ENCODE measurements at places on chromosomes 5 and 9.

DNA sequence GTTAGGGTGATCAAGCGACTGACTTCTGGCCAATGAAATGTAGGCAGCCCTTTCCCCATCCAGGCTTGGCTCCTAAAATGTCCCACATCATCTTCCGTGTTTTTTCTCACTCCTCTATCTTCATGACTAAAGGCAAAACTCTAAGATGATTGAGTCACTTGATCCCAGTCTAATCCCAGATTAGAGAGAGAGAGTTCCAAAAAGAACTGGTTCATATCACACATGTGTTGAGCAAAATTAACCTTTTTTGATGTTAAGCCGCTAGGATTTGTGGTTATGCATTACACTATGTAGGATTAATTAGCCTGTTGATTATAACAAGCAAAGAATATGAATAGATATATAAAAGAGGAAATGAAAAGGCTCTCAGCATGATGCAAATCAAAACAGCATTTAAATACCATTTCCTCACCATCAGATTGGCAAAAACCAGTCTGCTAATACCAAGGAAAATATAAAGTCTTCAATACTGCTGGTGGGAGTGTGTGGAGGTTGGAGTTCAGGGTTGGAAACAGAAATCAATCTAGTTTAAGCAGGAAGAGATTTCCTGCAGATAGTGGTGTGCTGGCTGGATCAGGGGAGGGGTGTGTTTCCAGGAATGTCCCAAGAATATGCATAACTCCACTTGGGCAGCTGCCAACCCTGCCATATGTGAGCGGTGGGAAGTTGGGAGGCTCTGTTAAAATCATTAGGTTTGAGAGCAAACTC is 187.6 kb upstream of the S1PR3 start:
- no peak for DNase-seq

DNA sequence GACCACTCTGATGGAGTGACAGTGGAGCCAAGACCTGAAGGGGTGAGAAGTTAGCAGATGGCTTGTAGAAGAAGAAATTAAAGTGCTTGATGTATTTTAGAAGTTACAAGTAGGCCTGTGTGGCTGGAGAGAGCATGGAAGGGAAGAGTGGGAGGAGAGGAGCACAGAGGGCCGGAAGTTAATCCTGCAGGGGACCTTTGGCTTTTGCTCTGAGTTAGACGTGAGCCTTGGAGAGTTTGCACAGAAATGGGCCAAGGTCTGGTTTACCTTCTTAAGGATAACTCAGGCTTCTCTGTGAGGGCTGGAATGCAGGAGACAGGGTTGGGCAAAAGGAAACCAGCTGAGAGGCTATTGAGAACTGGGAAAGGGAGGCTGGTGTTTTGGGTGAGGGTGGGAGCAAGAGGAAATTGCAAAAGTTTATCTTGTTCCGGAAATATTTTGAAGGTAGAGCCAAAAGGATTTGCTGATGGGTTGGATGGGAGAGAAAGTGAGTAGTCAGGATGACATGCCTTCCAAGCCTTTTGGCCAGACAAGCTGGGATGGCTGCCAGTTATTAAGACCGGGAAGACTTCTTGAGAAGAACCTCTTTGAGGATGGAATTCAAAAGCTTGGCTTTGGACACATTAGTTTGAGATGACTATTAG is 17.5 kb upstream of the F2RL1 start:
- no peak for DNase-seq

DNA sequence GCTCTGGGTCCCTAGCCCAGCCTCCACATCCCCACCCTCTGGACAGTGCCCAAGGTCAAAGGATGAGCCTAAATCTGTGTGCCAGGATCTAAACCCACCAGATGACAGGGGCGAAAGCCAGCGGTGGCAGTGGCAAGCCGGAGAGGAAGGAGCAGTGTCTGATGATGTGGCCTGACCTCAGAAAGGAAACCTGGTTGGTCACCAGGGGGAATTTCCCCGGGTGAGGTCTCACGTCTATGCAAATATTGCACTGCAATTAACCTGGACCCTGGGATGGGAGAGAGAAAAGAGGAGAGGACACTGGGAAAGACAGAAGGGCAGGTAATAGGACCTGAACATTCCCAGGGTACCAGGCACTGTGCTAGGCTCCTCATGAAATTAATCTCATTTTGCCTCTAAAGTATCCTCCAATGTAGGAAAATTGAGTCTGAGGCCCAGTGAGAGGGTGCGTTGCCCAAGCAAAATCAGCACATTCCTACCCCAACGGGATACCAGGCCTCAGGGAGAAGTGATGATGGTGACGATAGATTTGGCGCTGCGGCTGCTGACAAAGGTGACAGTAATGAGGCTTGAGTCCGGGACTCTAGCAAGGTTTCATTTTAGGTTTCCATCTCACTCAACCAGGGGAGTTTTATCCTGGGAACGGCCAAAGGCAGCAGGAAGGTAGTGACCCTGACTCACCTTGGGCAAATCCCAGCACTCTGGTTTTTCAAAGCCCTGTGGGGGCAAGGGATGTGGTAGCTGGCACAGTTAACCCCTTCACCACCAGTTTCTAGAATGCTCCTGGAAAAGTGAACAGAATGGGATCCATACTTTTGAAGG is 13.4 kb upstream of the TNIP1 start:
- no peak for DNase-seq

- DNase-seq = no peak
Measured at GRCh38 chr9:18626046-18626698, 152.2 kb downstream of the ADAMTSL1 start.

DNA sequence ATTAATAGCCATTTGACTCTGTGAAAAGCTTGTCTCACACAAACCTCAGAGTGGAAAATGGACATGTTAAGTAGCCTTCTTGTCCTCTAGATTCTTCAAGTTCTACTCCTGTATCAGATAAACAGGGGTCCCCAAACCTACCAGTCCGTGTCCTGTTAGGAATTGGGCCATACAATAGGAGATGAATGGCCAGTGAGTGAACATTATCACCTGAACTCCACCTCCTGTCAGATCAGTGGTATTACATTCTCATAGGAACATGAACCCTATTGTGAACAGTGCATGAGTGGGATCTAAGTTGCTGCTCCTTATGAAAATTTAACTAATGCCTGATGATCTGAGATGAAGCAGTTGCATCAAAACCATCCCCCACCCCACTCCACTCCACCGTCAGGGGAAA is 136.3 kb downstream of the TMEM232 start:
- no peak for DNase-seq

DNA sequence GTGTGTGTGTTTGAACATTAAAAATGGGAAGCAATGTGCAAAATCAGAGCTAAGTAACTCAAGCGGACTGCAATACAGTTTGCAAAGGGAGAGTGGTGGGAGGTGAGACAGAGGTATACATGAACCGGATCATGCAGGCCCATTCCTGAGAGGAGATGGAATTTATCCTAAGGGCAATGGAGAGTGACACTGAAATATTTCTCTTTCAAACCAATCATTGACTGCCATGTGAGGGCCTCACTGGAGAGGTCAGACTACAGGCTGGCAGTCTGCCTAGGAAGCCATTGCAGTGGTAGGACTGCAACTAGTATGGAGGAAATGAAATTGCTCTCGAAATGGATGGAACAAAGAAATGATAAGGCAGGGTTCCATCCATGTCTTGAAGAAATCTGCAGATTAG is 34.8 kb downstream of the TNFSF15 start:
- DNase-seq = no peak

GRCh38 chr5:83059341-83059740 is 17.9 kb downstream of the TMEM167A start:
- DNase-seq = no peak

DNA sequence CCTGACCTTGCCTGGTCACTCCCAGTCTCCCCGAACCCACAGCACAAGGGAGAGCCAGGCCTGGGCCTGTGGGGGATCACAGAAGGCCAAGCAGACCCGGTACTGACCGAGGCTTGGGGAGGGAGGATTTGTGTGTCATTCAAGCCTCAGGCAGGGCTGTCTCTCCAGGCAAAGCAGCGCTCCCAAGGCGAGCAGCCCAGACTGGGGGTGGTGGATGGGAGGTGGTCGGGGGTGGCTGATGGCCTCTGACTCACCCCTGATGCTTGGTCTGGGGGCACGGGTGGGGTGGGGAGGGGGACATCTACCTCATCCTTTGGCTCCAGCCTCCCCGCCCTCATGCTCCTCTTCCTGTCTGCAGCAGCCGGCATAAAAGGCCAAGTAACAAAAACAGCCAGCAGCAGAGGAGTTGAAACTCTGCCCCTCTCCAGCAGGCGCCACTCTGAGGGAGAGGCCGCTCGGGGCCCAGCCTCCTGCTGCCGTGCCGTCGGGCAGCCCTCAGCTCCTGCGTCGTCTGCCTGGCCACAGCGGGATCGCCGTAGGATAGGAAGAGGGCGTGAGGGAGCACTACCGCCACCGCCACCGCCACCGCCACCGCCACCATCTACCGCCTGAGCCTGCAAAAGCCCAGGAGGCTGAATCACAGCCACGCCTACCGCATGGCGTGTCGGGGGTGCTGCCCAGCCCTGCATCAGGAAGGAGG is 166.0 kb downstream of the OLFM1 start:
- no peak for DNase-seq

DNA sequence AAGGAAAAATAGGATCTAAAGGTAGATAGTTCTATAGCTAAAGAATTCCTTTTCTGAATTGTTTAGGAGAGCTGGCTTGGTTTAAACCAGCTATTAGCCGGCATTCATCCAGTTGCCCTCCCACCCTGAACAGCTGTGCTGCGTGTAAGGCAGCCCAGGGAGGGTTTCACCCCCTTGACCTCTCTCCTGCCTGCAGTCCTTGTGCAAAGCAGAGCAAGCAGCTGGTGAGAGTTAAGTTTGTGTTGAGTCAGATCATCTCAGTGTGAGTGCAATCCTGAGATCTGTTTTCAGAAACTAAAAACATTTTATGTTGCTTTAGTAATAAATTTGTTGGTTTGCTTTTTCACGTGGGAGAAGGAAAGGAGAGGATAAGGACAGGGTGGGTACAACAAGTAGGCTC is 13.0 kb downstream of the SLC25A25 start:
- DNase-seq = peak; percentile 96

GRCh38 chr9:94821098-94821887 is 94.8 kb downstream of the AOPEP start:
- DNase-seq = no peak

DNA sequence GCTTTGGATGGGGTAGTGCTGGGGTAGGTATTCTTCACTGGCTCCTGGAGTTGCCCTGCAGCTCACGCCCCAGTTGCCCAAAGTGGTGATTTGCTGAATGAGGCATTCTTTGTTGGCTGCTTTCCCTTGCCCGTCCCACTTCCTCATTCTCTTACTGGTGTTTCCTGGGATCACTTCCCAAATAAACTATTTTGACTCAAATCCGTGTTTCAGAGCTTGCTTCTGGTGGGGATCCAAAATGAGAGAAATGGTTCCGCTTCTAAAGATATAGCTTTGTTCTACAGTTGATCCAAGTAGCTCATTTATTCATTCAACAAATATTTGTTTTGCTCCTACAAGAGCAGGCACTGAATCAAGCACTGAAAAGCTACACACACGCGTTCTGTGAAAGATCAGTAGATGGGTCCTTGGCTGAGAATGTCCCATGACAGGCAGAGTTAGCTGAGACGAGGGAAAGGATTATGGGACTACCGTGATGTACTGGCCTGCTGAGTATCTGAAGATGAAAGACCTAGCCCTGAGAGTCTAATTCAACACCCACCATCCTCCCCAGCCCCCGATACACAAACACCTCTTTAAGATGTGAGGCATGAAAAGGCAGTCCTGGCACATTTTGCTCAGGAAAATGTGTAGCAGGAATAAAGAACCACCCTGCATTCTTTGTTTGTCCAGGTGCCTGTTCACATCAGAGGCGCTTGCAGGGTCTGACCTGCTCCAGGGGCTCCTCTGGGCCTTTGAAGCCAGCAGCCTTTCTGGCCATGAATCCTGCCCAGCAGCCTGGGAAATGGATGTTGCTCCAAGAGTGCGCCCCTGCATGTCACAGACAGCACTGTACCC is 143.1 kb upstream of the RANBP3L start:
- DNase-seq = no peak
